CD4-positive, alpha-beta T cell treated with Interleukin-10 for 1 hour (primary cell): ENCODE measurements at places on chromosomes 2 and 18.

DNA sequence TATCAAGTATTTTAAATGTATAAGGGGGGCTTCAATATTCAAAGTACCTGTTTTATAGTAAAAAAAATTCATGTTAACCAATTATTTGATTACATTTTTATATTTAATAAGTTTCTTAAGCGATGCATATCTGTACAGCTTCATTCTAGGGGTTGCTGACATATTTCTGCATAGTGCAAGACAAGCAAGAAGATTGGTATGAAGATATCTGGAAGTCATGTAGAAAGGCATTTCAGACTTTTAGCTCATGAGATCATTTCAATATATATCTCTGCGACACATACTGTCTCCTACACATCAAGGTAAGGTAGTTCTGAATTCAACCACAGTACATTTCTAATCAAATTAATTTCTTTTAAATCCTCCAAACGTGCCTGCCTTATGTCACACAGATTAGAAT is 73.1 kb downstream of the MEMO1 start:
- DNase-seq: no peak

DNA sequence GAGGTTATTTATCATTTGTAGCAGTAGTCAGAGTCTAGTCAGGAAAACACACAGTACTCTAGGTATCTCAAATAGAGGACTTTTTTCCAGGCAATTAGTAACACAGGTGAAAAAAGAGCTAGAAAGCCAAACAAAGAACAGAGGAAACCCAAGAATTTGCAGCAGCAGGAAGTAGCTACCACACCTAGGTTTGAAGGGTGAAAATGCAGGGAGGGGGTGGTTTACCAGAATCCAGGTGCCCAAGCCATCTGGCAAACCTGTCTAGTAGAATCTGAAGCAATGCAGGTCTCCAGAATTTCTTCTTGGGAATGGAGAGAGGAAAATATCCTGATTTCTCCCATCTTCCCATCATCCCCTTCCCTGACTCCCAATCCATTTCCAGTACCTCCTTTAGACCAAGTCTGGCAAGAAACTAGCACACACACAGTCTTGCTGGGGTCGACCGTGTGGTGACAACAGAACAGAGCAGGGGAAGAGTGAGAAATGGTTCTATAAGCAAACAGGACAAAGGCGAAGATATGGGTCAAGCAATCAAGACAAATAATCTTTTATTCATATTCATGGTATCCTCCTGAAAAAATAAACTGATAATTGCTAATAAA is 231.9 kb upstream of the MMADHC start:
- no peak for DNase-seq

DNA sequence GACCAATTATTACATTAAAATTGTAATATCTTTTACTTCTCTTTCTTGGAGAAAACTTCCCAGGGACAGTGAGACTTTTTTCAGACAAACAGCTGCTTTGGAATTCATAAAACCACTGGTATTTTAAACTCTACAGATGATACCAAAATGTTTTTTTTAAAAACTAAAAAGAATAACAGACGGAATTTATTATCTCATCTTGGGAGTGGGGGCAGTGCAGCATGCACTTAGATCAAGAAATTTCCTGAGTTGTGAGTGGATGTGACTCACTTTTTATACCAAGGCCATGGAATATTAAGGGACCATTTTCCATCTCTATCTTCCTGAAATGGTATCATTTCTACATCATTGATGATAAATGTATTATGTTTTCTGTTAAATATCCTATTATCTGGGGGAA is 422.8 kb upstream of the HNRNPA3 start:
- no peak for DNase-seq

DNA sequence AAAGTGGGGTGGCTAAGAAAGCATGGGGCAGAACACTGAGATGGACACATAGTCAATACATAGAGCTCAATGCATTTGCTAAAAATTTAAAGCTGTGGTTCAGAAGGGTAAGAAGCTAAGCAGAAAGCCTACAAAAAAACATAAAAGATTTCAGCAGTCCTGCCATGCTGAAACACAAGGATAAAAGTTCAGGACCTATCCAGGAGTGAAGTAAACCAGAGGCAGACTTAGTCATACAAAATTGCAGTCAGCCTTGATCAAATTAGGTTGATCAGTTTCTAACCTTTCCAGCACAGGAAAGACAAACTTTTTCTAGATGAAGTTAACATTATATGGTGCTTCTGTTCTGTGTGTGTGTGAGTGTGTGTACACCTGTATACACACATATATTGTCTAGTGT is 120.8 kb upstream of the RBMS1 start:
- no peak for DNase-seq

GRCh38 chr2:34368304-34368703 is 769.2 kb upstream of the FAM98A start:
- DNase-seq: no peak

DNA sequence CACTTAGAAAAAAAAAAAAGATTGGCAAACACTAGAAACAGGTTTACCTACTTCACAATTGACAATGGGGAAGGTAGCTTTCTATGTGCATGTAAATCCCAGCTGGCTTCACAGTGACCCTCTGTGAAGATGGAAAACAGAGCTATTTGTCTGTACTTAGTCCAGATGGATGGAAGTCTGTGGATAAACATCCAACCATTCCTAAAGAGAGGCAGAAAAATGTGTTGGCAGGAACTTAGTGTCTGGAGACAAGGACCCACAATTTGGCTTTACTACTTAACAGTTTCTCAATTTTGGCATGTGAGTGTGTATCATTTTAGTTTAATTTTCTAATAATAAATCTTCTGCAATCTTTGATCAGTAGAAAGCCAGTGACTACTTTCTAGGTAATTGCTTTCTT is 154.4 kb downstream of the RAD51AP2 start:
- no peak for DNase-seq

DNA sequence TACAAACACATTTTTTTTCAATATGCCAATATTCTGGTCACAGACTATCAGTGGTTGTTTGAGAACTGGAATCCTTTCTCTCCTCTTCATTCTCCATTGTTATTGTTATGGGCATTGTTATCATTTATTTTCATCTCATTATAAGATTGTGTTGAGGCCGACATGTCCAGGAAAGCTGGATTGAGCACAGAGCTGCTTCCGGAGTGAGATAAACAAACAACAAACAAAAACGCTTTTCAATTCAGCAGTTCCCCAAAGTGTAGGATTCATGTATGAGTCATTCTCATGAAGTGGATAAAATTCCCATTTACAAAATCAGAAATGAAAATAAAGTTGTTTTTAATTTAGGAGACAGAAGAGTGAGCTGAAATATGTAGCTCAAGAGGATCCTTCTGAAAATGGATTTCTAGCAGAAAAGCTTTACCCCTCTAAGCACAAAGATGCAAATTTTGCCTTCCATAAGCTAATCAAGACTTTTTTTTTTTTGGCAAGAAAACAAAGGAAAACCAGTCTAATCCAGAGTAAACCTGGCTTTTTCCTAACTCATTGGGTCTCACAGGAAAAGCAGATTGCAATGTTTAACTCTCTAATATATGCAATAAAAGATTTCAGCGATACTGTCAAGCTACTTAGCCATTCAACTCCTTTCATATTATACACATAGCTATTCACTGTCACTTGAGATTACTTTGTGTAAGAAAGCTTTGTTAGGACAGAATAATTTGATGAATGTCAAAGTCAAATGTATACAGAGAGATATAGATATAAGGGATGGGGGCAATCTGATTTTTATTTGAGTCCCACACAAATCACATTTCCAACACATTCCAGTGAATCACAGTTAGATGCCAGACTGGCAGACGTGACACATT is 1441.7 kb upstream of the CELF4 start:
- DNase-seq: no peak

DNA sequence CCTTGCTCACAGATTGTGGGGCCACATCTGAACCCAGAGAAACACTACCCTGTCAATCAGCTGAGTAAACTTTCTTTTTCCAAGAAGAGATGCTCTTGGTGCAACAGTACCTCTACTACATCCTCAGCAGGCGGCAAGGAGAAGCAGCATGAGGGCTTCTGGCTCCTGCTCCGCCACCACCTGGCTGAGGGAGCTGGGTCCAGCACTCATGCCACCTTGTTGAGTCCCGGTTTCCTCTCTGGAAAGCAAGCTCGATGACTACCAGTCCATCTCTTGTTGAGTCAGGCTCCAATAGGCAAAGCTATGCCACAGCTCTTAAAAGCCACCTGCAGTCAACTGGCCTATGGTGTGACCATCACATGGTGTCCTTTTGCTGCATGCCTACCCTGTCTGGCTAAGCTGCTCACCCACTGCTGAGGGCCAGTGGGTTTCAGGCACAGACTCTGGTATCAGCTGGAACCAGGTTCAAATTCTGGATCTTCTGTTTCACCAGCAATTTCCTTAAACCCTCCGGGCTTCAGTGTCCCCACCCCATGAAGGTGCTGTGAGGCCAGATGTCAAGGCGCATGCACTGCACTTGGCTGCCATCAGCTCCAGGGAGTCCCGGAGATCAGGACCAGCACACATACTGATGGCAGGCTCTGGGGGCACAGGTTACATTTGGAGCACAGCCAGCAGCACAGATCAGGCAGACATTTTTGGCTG is 42.5 kb upstream of the ACAA2 start:
- no peak for DNase-seq

GRCh38 chr2:239264492-239264837 is 136.4 kb downstream of the HDAC4 start:
- peak; percentile 23 for DNase-seq

DNA sequence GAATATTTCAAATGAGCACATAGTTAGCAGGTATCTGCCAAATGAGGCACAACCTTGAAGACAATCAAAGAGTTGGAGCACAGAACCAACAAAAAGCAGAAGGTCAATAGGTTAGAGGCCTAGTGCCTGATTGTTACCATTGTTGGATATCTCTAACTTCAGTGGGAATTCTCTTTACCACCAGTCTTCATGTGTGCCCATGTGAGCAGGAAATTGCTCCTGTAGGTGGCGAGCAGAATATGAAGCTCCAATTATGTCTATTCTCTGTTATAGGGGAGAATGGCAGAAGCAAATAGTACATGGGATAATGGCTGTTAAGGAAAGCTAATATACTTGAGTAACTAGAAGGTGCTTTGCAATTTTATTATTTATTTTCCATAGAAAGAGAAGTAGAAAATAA is 14.9 kb upstream of the ZNF385B start:
- DNase-seq: no peak
